ENCODE measurements at places on chromosomes 3 and 15.

DNA sequence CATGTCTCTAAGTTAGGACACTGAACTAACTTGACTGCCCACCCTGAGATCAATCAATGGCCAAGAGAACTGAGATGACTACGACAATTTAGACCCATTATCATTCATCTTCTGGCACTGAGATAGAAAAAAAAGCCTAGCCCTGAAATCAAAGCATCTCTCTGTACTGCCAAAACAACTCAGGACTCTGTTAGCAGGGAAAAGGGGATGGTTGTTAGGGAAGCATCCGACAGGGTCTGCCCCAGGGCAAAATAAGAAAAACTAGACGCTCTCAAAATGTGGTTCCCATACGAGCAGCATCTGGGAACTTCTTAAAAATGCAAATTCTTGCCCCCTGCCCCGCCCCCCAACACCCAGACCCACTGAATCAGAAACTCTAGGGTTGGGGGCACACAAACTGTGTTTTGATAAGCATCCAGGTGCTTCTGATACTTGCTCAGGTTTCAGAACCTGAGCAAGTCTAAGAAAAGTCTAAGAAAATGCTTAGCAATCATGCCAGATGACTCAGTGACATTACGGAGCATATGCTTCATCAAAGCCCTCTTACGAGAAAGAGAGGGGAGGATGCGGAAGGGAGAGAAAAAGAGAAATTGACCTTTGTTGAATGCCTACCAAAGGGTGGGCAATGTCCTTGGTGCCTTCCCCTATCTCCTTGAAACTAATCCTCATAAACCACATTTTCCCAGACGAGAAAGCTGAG lies 172.8 kb upstream of the HES1 start:
- no peak for DNase-seq

- no peak for DNase-seq
Observed at GRCh38 chr3:33047842-33048834, 48.8 kb downstream of the GLB1 start.

DNA sequence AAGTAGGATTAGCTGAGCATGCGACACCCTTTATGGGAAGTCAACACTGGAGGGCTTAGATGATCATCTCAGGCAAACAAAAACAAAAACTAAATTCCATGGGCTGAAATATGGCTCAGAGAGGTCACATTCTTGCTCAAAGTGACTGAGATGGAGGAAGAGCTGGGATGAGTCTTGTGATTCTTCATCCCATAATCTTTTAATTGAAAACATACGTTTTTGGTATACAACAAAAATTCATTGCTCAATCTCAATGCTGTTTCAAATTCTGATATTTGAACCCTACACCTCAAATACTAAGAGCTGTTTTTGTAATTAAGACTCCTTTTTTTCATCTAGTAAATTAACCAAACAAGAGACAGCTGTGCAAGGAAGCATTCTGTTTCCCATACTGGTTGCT lies 257.0 kb downstream of the NR1D2 start:
- no peak for DNase-seq

DNA sequence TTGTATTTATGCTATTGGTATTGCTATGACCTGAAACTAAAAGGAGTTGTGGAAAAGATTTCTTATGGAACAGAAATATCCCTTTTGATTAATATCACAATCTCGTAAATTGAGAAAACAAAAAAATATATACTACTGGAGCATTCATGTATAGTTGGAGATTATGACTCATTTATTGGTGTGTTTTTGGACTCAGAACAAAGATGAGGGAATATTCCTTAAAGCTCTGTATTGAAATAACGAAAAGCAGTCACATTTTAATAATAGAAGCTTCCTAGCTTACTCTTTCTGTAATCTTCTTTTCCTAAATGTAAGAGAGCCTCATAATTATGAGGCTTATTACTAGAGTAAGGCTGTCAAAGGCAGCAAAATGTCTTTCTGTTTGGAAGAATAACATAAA lies 14.3 kb downstream of the CTNNB1 start:
- DNase-seq, result no peak

- no peak for DNase-seq
Observed at GRCh38 chr15:35852818-35853624, 307.1 kb upstream of the DPH6 start.

GRCh38 chr3:149920119-149920518 lies 50.6 kb downstream of the PFN2 start:
- DNase-seq, result no peak

- no peak for DNase-seq
Observed at GRCh38 chr15:80791004-80791403, 11.8 kb downstream of the CEMIP start.

GRCh38 chr15:51737522-51738305 lies at the start of gene LYSMD2:
Gene LYSMD2 (minus strand): TSS chr15:51737655. CDS start chr15:51737622, 33 bp downstream.
- peak; percentile 87 for DNase-seq

GRCh38 chr15:51386029-51386428 lies 44.6 kb downstream of the GLDN start:
- no peak for DNase-seq

DNA sequence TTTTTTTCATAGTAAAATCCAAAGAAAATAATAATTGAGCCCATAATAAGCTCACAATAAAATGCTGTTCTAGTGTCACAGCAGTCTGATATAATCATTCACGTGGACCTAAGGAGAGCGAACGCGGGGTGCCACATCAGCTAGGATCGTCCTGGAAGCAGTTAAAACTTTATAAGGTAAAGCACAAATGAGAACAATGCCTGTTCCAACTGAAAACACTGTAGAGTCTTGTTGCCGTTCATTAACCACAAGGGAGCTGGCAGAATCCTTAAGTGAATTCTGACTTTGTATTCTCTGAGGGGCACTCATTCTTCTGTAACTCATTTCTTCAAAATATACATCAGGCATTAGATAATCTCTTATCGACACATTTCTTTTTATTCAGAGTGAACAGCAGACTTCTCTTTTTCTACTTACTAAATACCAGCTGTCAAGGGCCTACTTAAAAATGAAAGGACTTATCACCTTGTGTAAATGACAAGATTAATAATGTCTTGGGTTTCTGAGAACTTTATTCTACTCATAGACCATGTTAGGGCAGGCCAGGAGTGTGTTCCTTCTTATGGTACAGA lies 524.6 kb downstream of the MECOM start:
- no peak for DNase-seq

DNA sequence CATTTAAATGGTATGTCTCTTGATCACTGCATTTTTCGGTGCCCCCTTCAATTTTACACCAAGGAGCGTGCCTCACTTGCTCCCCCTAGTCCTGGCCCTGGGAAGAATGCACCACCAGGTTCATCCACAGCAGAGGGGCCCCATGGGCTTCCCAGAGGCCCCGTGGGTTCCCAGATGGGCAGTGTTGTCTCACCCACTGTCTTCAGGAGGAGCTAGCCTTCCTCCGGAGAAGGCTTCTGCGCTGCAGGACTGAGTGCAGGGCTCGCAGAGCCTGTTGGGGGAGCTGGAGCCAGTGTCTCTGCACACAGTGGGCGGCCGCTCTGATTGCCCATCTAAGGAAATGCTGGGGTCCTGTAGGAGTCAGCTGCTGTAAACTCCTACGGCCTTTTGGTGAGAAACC lies 45.9 kb downstream of the POLR2M start:
- DNase-seq, result no peak

DNA sequence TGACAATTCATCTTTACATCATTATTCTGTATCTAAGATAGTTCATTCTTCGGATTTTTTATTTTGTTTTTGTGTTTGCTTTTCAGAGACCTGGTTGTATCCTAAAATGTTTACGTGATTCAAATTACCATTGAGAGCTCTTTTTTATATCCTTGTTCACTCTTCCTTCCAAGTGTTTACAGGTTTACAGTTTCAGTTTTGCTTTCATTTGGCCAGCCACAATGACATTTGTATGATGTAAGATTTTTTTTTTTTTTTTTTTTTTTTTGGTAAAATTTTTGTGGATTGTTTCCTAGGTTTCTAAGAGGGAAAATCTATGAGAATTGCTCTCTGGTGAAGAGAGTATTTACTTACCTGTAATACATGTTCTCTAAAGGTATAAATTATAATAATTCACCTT lies 55.0 kb downstream of the SETD5 start:
- no peak for DNase-seq

DNA sequence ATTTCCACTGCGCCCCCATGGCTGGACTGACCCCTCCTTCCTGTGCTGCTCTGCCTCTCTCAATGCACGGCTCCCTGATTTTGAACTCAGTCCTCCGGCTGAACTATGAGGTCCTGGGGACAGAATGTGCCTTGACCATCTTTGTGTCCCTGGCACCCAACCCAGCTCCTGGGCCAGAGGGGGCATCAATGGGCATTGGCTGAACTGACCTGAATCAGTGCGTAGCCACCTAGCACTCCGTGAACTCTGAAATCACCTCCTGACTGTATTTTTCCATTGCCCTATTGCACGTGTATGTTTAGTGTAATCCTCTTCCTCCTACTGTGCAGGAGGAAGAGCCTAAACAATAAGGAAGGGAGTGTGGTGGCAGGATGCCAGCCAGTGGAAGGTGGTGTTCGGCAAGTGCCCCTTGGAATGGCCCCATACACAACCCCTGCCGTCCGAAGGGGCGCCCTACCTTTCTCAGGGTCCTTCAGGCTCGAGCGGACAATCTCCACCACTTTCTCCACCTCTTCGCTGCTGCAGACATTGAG lies 33.5 kb downstream of the BDH1 start:
- no peak for DNase-seq

- no peak for DNase-seq
Observed at GRCh38 chr3:176820764-176821163, 376.5 kb downstream of the TBL1XR1 start.

Measured in right forelimb (tissue), 1 donor.